Stimulated activated CD8-positive, alpha-beta memory T cell treated with anti-CD3 and anti-CD28 coated beads, Interleukin-15, amount 100 ng/mL, for 48 hours (primary cell): ENCODE measurements at places on chromosomes 13 and 19.
A peak's percentile ranks its signal among the peaks of the same experiment; 100 is the strongest.

DNA sequence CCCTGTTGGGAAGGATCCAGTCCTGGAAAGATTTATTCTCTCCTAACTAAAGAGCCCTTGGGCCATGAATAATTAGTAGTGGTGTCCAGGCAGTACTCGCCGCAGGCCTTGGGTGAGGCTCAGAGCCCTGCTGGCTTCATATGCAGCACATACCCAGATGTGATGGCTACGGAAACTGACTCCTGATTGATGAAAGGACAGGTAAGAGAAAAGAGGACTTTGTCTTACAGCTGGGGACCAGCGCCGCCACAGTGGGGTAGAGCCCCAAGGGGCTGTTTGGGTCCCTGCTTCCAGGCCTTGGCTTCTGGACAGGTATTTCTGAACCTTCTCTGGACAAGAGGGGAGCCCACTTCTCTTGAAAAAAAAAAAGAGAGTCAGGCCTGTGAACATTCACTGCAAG lies 1680.8 kb downstream of the EFNB2 start:
- DNase-seq, result no peak

GRCh38 chr13:112573710-112574109 lies 14.2 kb downstream of the TUBGCP3 start:
- DNase-seq, result no peak

GRCh38 chr19:38699027-38699346 lies 45.3 kb downstream of the CAPN12 start:
- DNase-seq, result no peak

- no peak for DNase-seq
These were observed 6.2 kb downstream of the CAB39L start for GRCh38 chr13:49437705-49438104.

- DNase-seq, result no peak
These were observed 6.4 kb downstream of the KLF16 start for GRCh38 chr19:1856698-1857603.

DNA sequence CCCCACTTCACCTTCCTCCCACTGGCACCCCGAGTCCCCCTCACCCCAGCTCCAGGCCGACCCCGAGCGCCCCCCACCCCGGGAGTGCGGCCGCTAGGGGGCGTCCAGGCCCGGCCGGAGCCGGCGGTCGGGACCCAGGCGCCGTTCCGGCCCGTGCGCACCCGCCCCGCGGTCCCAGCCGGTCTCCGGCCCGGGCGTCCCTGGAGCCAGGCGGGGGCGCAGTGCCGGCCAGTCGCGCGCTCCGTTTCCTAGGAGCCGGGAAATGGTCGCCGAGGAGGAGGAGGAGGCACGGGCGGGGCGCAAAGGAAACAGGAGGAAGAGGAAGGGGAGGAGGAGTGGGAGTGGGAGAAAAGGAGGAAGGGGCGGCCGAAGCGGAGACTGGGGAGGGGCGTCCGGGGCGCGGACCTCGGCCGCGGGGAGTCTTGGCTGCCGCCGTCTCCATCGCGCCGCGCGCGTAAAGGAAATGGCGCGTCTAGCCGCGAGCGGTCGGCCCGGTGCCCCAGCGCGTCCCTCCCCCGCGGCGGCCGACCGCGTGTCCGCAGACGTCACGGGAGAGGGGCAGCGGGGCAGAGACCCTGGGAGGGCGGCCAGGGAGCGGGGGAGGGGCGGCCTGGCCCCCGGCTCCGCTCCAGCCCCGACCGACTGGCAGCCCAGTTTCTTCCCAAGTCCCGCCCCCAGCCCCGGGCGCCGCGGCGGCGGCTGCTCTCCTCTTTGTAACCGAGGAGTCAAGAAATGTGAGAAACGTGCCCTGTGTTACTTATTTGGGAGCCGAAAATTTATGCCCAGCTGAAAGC lies 1.1 kb upstream of the KCTD15 start:
- peak; percentile 40 for DNase-seq

- no peak for DNase-seq
These were observed 11.0 kb downstream of the SIGLEC11 start for GRCh38 chr19:49949742-49950589.

GRCh38 chr13:108708921-108709320 lies 79.5 kb downstream of the MYO16 start:
- no peak for DNase-seq

- no peak for DNase-seq
These were observed 81.8 kb downstream of the GGACT start for GRCh38 chr13:100506600-100507422.

DNA sequence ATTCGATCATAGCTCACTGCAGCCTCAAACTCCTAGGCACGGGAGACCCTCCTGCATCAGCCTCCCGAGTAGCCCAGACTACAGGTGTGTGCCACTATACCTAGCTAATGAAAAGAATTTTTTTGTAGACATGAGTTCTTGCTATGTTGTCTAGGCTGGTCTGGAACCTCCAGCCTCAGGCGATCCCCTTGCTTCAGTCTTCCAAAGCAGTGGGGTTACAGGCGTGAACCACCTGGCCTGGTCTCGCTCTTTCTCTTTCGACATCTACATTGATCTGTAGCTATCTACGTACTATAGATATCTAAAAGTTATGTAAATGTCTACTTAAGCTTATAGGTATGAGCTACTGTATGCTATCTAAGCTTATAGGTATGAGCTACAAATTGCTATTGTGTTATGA lies 32.4 kb downstream of the NUMBL start:
- DNase-seq, result no peak

GRCh38 chr19:1690699-1691307 lies 38.4 kb upstream of the TCF3 start:
- peak; percentile 24 for DNase-seq

GRCh38 chr13:75285310-75285709 lies 196.7 kb downstream of the TBC1D4 start:
- no peak for DNase-seq

DNA sequence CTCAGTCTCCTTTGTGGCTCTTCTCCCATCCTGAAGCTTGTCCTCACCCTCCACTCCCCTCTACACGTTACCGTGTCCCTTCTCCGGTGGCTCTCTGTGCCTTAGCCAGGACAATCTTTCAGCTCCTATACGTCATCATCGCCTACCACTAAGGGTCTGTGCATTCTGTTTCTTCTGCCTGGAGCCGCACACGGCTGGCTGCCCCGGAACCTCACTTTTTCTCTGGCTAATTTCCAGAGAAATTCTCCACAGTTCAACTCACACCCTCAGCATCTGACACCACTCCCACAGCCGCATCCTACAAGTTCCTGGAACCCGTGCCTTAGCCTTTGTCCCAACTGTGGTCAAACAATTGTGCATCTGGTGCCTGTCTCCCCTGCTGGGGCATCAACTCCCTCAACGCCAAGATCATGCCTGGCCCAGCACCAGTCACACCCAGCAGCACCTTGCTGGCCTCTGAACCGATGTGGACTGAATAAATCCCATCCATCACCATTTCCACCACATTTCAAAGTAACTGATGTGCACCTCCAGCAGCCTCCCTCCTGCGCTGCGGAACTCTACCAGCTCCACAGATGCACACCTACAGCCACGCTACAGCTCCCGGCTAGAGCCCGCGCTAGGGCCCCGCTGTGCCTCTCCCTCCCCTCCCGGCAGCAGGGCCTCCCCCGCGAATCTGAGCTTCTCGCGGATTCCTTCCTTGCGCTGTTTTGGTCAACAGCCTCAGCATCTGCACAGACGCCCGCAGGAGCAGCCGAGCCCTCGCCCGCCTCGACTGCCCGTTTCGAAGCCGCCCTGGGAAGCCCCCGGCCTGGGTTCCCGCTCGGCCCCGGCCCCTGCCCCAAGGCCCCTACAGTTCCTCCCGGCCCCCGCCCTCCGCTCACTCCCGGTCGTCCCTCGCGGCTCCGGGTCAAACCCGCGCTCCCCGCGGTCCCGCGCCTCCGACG lies 689 bp downstream of the DCUN1D2 start:
- DNase-seq, result peak; percentile 18

GRCh38 chr13:98761126-98761985 lies 8.9 kb upstream of the SLC15A1 start:
- DNase-seq, result no peak

GRCh38 chr13:19782049-19782726 lies 557 bp downstream of the PSPC1 start:
- DNase-seq, result peak; percentile 28

DNA sequence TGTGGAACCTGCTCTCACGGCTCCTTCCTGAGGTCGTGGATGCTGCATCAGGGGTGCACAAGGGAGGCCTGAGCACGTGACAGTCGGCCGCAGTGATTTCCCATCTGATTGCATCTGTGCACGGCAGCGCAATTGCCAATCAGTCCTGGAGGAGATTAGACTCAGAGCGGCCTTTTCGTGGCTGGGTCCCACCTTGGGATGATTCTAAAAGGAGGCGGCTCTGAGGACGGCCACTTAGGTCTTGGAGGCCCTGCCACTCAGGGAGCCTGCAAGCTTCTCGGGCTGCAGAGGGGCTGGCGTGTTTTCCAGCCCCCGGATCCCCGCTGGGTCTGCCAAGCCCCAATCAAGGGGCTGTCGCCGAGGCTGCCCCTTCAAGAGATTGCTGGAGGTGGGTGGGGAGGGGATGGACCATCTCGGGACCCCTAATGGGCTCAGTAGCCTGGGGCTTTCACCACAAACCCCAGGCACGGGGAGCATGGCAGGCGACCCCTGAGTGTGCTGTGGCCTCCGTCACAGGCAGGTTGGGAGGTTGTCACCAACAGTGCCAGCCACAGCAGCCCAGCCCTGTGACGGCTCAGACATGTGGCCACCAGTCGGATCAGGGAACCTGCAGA lies 51.6 kb downstream of the SOX1 start:
- DNase-seq, result no peak

DNA sequence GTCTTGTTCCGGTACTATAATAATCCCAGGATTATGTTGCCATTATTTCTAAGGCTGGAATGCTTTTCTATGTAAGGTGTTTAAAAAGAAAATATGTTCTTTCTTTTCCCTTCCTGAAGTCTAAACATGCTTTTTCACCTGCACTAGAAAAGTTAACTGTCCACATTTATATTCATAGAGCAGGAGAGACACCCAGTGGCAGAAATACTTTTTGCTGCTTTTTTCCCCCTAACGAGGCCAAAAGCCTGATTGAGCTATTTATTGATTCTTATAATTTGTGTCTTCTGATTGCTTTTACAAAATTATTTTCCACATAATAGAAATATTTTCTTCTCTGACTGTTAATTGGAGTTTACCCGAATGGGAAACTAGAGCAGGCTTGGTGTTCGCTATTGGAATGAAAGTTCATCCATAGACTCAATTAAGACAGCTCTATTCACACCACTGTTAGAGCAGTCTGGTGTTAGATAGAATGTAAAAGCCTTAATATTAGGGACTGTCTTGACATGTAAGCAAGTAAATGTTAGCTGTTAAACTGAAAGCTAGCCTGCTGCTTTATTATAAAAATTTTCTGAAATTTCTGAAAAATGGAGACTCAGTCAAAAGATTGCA lies 15.8 kb downstream of the GPR180 start:
- no peak for DNase-seq

DNA sequence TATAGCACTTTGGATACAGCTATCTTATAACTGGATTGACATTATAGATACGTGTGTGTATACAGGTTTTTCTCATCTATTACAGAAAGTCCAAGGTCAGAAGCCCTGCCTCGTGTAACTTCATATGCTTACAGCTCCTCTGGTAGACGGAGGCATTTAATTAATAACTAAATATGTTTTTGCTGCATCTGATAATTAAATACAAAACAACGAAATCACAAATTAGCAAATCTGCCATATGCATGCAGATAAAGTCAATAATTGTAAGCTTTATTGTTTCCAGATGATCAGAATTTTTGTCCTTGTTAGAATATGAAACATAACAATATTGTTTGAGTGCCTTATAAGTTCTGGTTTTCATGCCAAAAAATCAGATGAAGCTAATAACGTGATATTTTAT lies 717.7 kb downstream of the LIG4 start:
- DNase-seq, result no peak

- DNase-seq, result no peak
These were observed 46.8 kb downstream of the ARHGEF18 start for GRCh38 chr19:7395360-7396066.

DNA sequence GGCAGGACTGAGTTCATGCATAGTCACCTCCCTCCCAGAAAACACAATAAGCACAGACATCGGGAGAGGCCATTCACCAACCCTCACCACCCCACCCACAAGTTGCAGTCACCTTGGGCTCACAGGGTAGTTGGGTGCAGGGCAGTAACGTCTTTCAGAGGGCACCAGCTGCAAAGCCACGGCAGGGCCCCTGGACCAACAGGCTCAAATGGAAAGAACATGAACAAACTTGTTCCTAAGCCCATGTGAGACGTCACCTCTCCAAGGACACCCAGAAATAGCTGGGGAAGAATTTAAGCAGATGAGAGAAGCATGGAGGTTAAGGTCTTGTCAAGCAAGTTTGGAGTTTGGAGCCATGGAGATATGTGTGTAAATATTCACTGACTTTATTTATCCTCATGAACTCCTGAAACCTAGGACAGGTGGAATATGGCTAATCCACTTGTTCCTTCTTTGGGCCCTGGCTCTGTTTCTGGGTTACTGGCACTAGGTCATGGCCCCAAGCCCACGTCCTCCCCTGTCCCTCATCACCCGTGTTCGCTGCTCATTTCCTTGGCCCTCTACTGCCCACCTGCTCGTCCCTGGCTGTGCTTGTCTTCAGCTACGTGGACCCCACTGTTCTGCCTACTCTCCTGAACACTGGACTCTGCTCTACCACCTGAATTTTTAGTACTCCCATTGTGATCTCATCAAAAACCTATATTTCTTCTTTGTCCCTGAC lies 40.4 kb downstream of the SACS start:
- DNase-seq, result no peak

DNA sequence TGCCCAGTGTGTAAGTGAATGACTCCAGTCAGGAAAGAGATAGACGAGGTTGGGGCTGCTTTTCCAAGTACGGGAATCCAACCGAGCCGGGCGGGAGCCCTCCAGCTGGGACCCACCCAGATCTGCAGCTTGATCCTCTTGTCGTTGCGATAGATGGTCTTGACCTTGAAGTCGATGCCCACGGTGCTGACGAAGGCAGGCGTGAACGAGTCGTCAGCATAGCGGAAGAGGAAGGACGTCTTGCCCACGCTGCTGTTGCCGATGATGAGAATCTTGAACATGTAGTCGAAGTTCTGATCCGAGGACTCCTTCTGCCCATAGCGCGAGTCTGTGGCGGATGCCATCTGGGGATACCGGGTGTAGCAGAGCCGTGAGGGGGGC lies 1.5 kb downstream of the RAB3A start:
- no peak for DNase-seq

GRCh38 chr13:69857183-69857821 lies 250.3 kb upstream of the ATXN8OS start:
- DNase-seq, result no peak

DNA sequence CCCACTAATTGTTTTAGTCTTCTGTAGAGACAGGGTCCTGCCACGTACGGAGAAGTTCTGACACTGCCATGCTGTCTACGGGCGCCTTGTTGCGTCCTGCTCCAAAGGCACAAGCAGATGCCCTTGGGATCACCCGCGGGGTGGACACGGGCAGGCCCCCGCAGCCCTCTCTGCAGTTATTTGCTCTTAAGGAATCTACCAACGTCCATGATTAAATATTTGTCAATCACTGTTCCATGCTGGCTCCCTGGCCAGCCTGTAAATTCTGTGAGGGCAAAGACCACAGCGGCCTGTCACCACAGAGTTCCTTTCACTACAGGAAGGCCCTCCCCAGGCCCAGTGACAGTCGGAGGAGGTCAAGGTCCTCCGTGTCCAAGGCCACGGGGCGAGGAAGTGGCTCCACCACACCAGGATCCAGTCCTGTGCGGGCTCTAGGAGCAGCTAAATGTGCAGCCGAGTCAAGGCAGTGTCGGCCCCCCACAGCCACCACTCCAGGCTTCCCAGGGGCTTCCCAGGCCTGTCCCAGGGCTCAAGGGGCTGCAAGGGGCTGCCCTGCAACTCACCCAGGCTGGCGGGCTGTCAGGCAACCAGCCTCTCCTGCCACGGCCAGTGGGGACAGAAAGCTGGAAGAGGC lies 2.1 kb downstream of the RNF126 start:
- DNase-seq, result no peak

- DNase-seq, result no peak
These were observed 10.2 kb upstream of the PTOV1 start for GRCh38 chr19:49840736-49841249.

- no peak for DNase-seq
These were observed 3.4 kb downstream of the POSTN start for GRCh38 chr13:37595162-37595561.
